ENCODE measurements at places on chromosomes 6 and 20. TPM values are rescaled to one million over a fixed set of nuclear protein-coding genes. Genes with fewer than 3 reads are reported as not detected.

Gene ULBP1
- polyA plus RNA-seq, result 0.09 TPM

- DNase-seq, result no peak
Measured at GRCh38 chr6:33410711-33411631, at the start of gene PHF1. TSS of gene PHF1 (plus strand) at chr6:33411014. CDS start at chr6:33412264, 1,250 bp downstream.

DNA sequence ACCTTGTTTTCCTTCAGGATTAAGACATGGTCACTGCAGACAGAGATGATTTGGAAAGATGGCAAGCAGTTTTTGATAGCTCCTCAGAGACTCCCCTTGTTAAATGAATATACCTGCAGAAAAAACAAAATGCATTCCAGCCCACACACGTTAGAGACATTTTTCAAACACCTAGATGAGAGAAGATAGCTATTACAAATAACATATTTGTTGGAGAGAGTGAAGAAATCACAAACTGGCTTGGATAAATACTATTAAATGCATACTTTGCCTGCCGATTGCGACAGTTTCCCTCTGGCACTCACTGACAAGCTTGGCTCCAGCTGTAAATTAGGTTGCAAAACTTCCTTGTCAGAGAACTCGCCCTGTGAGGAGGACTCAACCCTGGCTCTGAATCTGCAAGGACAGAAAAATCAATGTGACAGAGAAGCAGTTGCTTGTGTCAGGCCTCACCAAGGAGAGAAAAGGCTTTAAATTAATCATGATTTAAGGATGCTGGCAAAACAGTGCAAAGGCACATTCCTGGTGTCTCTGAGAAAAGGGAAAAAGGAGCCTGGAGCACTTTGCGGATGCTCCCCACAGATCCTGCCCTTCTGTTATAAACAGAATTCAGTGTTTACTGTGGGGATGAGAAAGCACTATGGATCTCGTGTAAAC, 423.7 kb upstream of the MARCKS start:
- peak; percentile 70 for DNase-seq

Gene LGSN
- not detected for polyA plus RNA-seq

Gene SAMHD1
- polyA plus RNA-seq, result 590 TPM

Gene AIF1
- polyA plus RNA-seq, result 530 TPM

DNA sequence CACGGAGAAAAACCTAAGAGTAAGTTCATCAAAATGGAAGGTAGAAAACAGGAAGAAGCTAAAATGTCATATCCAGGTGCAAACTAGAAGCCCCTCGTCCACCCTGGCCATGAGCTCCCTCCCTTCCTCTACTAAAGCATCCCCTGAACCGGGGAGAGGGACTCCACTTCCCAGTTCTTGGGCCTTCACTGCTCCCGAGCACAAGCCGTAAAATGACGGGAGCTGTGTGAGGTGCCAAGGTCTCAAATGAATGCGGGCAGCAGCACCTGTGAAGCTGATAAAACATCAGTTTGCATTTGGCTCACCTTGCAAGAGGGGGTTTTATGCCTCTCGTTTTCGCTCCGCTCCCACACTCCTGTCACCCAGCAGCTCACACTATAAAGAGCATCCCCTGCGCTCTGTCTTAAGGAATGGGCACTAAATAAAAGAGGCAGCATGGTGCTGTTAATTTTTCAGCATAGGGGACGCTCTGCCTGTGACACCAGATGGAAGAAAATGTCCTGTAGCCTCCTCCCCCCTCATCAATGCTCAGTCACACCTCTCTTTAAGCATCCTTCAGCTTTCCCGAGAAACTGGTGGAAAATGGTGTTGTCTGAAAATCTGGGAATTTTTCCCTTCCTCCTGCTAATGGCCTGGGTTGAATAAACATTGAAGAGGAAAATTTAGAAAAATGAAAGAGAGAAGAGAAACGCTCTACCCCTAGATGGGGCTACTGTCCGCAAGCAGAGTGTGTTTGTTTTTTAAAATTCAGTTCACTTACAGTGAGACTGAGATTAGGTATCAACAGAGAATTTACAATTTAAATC, 563.0 kb upstream of the AGPAT4 start:
- DNase-seq, result no peak

Gene SLC22A7
- not detected for polyA plus RNA-seq

- DNase-seq, result no peak
Measured at GRCh38 chr6:169165561-169166300, 87.9 kb downstream of the THBS2 start.

DNA sequence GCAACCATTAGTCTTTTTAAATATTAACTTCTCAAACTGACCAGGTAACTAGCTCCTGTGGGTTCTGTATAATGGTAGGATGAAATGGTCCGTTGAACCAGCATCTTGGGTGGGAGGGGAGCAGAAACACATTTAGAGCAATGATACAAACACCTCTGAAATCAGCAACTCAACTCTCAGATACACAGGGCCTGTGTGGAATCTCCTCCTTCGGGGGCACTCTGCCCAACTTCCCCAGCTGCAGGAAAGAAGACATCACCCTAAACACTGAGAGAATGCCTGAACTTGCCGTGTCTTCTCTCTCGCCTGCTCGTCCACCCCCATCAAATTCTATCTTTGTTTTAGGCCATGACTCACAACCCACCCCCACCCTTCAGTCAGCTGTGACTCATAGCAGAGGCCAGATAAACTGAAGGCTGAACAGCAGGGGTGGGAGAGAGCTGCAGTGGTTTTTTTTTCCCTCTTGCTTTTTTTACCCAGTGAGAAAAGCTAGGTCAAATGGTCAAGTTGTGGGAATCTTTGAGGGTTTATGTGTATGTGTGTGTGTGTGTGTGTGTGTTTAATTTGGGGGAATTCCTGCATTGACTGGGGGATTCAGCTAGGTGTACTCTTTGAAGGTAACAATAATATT, 593.4 kb upstream of the JAG1 start:
- no peak for DNase-seq

- no peak for DNase-seq
Measured at GRCh38 chr20:4835244-4836177, 113.8 kb downstream of the PRND start.

Gene GPR63
- polyA plus RNA-seq, result 0.07 TPM

Gene VEGFA
- 19.0 TPM for polyA plus RNA-seq

DNA sequence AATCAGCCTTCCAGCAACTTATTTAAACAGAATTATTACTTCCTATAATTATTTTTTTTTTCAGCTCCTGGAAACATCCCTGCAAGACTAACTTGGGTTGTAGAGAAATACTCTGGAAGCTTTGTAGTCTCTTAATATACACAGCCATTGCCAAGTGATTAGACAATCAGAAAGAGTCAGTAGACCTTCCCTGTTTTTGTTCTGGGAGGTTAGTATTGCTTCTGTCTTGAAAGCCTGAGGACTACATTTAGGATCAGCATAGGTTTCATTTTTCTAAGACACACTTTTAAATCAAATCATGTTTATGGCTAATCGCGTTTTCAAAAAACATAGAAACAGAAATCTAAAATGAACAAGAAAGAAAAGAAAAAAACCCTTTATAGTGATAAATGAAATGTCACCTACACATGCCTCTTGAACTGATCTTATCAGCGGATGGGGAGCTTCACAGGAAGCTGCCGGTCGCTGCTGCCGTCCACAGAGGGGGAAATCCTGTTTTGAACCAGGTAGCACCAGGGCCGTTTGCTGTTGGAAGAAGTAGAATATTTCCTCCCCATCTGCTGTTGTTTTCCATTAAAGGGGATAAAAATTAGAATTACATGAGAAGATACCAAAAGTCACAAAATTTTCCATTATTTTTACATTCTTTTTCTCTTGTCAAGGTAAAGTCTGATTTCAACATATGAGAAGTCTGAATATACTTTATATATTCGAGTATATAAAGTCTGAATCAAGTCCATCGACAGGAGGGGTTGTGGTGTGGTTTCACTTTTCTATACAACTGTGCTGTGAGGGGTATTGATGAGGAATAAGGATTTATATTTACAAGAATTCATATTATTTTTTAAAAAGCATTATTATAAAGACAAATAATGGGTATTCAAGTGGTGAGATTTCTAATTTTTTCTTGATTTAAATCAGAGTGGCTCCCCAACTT, 94.6 kb downstream of the ARMC2 start:
- no peak for DNase-seq

DNA sequence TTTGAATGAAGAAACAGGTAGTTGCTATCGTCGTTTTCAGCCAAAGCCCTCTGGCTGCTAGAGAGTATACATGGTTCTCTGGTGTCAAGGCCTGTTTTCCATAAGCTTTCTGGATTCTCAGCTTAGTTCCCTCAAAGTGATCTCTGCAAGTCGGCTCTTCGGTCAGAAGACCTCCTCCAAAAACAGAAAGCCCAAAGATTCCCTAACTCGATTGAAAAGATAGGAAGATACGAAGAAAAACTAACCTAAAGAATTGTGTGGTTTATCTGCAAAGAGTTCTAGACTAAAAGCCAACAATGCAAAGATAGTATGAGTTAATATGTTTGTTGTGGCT, 545 bp upstream of the ASCC3 start:
- no peak for DNase-seq

Gene KCNQ2
- polyA plus RNA-seq, result not detected

DNA sequence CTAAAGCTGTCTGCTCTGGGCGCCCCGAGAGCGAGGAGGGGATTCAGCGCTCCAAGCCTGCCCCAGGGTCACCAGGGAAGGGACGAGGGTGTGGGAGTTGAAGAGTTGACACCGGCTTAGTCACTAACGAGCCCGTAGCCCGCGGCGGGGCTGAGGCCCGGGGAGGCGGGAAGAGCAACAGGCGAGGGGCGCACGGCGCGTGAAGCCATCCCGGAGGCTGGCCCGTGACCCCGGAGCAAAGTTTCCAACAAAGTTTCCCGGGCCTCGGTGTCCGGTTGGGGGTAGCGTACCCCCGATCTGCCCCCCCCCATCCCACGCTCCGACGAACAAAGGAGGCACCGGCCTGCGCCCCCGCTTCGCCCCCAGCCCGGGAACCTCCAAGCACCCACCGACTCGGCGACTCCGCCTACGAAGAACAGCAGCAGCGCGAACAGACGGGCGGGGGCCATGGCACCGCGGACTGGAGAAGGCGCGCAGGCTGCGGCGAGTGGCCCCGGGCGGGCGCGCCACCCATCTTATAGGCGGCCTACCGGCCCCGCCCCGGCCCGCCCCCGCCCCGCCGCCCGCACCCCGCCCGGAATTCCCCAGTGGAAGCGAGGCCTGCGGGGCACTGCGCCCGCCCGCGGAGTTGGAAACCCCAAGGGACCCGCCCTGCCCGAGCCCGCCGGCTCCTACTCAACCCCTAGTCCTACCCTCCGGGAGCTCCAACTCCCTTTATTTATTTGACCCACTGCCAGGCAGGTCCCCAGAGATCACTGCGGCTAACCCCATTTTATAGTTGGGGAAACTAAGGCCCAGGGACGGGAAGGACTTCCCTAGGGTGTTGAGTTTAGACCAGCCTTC, at the start of gene SDC4:
Gene SDC4, minus strand, starts transcription at position 489 of the 843 bp plus-strand sequence. Its CDS starts 40 bp downstream, at position 449.
- DNase-seq, result peak; percentile 41

Gene VSX1
- not detected for polyA plus RNA-seq

DNA sequence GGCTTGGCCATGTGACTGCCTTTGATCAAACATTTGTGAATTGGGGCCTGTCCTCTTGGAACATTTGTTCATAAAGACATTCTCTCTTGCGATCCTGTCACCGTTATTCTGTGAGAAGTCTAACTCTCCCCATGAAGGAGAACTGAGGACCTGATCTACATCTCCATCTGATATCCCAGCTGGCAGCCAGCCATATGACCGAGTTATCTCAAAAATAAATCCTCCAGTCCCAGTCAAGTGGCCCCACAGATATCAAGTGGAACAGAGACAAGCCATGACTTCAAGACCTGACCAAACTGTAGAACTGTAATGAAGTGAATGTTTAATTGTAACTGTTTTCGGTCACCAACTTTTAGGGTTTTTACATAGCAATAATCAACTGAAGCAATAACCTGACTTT, 25.7 kb downstream of the SNX3 start:
- no peak for DNase-seq

GRCh38 chr20:5045906-5046305, 44.6 kb upstream of the SLC23A2 start:
- DNase-seq, result no peak

DNA sequence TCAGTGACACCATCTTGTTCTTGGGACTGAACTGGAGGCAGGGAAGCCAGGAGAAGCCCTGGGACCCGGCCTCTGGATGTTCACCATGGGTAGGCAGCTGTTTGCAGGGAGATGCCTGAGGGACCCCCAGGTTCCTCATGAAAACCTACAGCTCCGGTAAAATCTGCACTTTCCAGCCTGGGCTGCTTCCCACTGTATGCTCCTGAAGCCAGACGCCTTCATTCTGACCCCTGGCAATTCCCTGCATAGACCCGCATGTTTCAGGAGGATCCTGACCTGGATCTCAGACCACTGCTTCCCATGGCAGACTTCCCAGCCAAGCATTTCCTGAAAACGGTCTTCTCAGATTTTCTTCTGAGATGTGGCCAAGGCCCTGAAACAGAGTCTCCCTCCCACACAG, 306.7 kb downstream of the PREX1 start:
- DNase-seq, result no peak

Gene SMLR1
- not detected for polyA plus RNA-seq

DNA sequence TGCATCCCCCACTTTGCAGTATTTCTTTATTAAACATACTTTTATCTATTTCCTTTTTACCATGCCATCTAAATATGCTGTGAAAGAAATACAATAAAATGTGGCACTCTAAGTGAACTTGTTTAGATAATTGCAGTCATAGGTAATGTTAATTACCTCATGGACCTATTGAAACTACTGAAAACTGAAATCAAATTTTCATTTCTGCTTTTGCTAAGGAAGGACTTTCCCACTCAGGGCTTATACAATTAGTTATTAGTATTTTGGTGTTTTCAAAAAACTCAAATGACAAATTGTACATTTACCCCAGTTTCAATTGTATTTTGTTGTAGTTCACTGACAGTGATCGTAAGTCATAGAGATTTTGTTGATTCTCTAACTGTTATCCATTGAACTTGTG, 88.4 kb downstream of the ID4 start:
- no peak for DNase-seq

GRCh38 chr6:11132194-11132888, 20.8 kb upstream of the ERVFRD-1 start:
- no peak for DNase-seq

DNA sequence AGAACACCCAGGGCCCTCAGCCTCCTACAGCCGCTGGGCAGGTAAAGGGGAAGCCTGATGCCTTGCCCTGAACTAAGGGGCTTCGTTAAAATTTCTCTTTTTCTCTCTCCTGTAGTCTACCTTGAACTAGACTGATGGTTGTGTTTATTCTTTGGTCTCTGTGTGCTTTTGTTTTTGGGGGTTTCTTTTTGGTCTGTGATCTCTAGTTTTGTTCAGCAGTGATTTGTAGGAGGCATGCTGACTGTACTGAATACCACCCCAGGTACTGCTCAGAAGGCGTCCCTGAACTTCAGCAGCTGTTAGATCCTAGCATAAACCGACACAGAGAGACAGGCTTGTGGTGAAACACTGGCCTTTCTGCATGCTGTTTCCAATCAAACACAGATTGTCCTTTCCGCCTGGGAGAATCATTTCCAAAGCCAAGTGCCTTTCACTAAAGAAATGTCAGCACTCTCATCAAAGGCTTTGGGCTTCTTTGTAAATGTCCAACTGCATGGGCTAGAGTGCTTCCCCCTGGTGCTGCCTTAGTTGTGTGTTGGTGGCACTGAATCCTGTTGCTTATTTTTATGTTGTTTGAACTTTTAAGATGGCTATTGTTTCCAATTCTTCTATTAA, 364.7 kb upstream of the SASH1 start:
- DNase-seq, result no peak

DNA sequence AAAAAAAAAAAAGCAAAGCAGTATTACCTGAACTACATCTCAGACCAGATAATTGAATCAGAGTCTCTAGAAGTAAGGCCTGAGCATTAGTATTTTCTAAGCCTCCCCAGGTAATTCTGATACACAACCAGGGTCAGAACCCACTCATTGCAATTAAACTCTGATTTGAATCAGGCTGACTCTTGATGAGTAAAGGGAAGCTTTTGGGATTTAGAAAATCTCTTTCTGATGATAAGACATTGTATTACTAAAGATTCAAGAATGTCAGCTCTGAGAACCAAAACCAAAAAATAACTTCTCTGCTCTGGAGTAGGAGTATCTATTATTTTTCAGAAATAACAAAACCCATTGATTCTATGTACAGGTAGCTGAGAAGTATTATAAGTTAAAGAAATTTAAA, 100.1 kb upstream of the COL21A1 start:
- no peak for DNase-seq

Data from CD14-positive monocyte (primary cell).